CD4-positive, alpha-beta T cell treated with Interleukin-1 beta for 1 hour (primary cell): ENCODE measurements at places on chromosomes 11 and 22.

- DNase-seq: no peak
These were observed 977.0 kb downstream of the NTM start for GRCh38 chr11:132347156-132348090.

DNA sequence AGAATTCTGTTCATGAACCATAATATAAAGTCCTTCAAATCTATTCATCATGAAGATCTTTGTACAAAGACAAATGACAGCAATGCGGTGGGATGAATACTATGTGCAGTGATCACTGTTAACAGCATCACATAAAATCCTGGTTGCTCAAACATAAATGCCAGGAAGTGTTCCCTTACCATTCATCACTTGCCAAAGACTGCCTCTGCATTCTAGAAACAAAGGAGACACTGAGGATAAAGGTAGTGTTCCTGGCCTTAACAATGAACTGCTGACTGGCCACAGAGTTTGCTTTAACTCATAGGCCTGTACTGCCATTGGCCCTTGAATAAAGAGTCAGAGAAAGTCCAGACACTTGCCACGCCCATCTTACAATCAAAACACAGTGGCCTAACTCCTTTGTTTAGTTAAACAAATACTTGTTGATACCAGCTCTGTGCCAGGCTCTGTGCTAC, 29.5 kb downstream of the C2CD3 start:
- DNase-seq: no peak

DNA sequence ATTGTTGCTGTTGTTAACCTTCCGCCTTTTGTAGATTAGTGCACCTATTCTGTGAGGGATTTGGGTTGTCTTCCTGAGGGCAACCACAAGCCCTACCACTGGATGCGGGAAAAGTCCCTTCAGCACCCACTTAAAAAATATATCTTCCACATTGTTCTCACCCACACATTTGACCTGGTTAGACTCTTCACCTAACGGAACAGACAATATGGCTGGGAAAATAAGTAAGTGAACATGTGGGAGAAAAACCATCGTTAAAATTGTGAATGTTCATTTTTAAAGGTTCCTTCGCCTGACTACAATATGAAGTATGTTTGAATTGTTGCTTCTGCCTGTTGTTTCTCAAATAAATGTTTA, 72.0 kb upstream of the MPEG1 start:
- DNase-seq: no peak

- DNase-seq: peak; percentile 70
These were observed 13.1 kb upstream of the RPS19BP1 start for GRCh38 chr22:39545386-39546365.

DNA sequence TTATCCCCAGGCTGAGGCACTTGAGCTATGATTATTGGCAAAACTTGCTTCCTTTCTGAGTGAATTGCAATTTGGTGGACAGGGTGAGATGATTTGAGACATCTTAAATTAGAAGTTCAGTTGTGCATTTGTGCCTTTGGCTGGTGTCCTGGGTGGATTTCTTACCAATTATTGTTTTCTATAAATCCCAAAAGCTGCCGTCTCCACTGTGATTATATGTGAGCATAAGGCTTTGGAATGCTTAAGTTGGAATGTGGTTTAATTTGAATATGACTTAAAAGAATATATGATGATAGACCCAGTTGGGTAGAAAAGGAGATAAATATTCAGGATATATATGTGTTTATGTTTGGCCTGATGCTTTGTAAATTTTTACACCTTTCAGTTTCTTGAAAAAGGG, 70.0 kb downstream of the EXT2 start:
- DNase-seq: no peak

DNA sequence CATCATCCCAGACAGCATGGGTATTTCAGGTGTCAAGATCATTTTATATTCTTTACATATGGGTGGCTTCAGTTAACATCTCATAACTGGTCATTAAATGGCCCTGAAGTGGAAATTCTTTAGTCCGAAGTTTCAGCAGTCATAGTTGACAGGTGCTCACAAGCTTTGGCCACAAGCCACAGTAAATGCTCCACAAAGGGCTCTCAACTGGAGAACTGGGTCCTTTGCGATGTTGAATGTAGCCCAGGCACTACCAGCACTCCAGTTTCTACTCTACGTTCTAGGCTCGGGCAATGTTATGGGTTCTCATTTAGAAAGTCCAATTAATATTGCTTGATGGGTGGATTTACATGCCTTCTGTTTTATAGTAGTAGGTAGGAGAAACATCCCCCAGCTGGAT, 206.3 kb downstream of the CWF19L2 start:
- no peak for DNase-seq

DNA sequence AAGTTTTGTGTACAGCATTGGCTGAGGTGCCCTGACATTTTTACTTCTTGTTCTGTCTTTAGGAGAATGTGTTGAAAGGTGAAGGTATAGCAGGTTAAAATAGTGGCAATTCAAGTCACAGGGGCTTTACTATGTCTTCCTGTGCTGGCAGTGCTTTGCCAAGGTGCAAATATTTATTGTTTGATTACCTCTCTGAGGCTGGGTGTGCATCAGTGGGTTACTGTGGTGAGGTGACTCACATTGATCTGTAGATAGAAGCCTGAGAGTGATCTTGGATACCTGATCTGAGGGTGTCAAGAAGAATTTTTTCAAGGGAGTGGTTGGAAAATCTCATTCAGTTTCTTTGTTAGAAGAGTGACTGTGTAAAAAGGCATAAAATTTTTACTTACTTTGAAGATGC, 90.0 kb downstream of the ARHGAP42 start:
- no peak for DNase-seq

GRCh38 chr11:78476066-78476465, 58.4 kb upstream of the GAB2 start:
- DNase-seq: no peak

GRCh38 chr22:17140022-17140421, 18.9 kb upstream of the TMEM121B start:
- DNase-seq: no peak

DNA sequence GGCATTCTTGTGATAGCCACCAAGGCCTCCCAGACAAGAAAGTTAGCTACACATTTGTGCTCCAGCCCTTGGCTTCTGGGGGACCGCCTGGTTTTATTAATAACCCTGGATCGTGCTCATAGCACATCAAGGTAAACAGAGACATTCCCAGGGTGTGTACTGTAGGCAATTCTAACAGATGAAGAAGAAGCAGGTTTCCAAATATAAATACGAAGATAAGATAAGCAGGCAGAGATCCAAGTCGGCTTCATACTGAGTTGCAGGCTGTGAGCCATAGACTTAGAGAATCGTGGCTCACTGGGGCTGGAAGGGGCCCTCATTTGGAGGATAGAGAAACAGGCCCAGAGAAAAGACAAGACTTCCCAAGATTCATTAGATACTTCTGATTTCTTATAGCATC, 131.4 kb downstream of the TENM4 start:
- DNase-seq: no peak

DNA sequence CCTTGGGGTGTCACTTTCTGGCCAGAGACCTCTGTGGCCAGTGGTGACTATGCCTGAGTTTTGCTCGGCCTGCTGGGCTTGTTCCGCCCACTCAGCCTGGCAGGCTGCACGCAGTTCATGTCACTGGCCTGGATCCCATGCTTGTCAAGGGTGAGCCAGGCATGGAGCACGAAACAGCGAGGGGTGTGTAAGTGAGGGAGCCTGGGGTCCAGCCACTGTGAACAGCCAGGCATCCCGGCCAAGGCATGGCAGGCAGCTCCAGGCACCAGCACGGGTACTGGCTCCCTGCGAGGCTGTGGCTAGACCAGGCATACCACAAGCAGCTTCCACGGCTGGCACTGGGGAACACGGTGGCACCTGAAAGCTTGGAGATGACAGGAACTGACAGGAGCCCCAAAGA, 214.3 kb downstream of the LRRC4C start:
- DNase-seq: no peak

- no peak for DNase-seq
These were observed 15.7 kb downstream of the NAP1L4 start for GRCh38 chr11:2976294-2977063.

- no peak for DNase-seq
These were observed 5.3 kb downstream of the PHOX2A start for GRCh38 chr11:72238492-72239312.

DNA sequence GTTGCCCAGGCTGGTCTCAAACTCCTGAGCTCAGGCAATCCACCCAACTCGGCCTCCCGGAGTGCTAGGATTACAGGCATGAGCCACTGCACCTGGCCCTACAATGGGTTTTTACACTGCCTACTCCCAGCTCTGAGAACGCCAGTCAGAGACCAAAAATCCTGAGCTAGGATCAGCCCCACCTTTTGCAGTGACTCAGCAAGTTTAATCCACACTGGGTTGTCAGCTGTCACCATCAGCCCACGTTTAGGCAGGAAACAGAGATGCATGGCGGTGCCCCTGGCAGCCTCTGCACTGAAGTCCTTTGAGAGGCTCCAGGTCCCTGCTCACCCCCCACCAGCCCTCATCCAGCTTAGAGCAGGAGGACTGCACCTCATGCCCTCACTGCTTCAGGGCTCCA, 117.6 kb downstream of the ARHGAP8 start:
- DNase-seq: no peak

DNA sequence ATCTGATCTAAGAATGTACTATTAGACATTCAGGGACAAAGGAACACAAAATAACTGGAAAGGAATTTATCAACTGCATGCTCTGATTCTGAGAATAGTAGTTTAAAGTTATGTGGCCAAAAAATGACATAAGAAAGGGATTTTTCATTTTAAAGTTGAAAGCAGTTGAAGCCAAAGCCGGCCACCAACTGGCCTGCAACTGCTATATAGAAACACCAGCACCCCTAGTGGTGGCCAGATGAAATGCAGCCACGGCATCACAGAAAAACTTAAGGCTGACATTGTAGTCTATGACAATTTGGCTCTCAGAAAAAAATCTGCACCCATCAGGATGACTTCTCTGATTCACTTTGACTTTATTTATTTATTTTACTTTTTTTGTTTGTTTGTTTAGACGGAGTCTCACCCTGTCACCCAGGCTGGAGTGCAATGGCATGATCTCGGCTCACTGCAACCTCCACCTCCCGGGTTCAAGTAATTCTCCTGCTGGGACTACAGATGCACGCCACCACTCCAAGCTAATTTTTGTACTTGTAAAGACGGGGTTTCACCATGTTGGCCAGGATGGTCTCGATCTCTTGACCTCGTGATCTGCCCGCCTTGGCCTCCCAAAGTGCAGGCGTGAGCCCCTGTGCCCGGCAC, 59.2 kb downstream of the SLC35F2 start:
- DNase-seq: peak; percentile 41

- DNase-seq: no peak
These were observed 87.3 kb downstream of the WNT11 start for GRCh38 chr11:76119032-76119431.

DNA sequence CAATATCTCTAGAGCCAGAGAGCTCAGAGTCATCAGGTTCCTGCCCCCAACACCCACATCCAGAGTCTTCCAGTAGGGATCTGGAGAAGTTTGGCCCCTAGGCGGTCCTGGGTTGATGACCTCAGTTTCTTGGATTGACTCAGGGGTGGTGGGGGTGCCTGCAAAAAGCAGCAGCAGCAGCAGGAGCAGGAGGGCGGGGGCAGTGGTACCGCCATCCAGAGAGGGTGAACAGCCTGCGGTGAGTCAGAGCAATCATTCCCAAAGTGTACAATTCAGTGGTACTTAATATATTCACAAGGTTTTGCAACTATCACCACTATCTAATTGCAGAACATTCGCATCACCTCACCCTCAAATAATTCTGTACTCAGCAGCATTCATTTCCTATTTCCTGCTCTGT, 9.9 kb upstream of the SEC14L3 start:
- DNase-seq: no peak

GRCh38 chr22:41360126-41360525, 21.6 kb upstream of the TEF start:
- DNase-seq: no peak

DNA sequence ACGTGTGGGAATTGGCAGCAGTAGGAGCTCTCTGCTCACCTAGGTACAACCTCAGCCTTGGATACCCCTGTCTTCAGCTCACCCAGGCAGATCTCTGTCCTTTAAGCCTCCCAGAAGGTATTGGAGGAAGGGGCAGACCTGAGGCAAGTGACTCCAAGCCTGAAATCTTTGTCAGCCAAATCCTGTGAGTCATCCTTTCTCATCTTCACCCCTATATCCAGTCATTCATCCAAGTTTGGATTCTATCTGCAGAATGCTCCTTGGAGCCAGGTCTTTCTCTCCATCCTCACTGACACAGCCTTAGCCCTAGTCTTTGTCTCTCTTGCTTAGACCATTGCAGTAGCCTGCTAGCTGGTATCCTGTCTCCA, 10.4 kb upstream of the THY1 start:
- DNase-seq: no peak

DNA sequence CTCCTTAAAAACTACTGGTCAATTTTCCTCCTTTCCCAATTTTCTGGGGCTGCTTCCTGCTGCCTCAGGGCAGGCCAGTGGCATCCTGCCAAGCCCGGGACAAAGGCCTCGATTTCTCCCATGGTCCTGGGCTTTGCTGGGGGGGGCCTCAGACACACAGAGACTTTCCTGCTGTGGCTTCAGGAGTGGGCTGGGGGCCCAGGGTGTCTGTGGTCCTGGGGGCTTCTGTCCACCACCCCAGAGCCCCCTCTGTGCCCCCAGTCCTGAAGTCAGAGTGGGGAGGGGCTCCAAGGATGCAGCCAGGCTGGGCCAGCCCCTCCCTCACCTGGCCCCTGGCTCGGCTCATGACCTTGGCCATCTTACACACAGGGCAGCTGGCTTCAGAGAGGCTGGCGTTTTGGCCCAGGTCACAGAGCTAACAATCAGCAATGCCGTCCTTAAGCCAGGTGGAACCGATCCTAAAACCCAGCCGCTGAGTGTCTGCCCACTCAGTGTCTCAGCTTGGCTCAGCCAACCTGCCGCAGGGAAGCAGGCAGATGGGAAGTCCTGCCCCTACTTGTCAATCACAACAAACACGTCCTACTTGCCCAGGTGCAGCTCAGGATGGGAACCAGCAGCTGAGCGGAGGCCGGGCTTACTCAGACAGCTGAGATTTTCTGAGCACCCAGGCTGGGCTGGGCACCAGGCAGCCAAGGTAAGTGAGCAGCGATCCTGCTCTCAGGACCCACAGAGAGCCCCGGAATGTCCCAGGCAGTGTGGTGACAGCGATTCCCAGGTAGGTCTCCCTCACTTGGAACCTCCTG, 34.6 kb downstream of the OSBPL5 start:
- DNase-seq: no peak

- no peak for DNase-seq
These were observed 54.3 kb upstream of the MUC15 start for GRCh38 chr11:26626346-26626745.

GRCh38 chr11:117870103-117870952, 6.1 kb downstream of the FXYD6 start:
- no peak for DNase-seq

DNA sequence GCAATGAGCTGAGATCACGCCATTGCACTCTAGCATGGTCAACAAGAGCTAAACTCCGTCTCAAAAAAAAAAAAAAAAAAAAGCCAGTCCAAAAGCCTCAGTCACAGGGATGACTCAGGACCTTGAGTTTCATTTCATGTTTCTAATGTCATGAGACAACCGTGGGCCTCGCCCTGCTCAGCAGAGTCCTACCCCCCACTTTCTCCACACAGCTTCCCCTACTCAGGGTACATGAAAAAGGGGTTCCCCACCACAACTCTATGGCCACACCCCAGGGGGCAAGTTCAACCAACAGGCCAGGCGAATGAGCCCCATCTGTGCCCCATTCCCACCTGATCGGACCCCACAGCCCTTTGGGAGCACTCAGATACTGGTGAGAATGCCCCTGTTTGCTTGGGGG, 24.3 kb upstream of the ADA2 start:
- no peak for DNase-seq
